A549 (cell line): ENCODE measurements at places on chromosomes 7 and 10. TPM values are rescaled to one million over a fixed set of nuclear protein-coding genes. Genes with fewer than 3 reads are reported as not detected.

- DNase-seq: peak; percentile 33
Observed at GRCh38 chr7:47538846-47539311, 43.0 kb downstream of the TNS3 start.

ENTPD1 gene
- 0.05 to 0.08 TPM (median 0.07 TPM) in 3 replicates for polyA plus RNA-seq

DNA sequence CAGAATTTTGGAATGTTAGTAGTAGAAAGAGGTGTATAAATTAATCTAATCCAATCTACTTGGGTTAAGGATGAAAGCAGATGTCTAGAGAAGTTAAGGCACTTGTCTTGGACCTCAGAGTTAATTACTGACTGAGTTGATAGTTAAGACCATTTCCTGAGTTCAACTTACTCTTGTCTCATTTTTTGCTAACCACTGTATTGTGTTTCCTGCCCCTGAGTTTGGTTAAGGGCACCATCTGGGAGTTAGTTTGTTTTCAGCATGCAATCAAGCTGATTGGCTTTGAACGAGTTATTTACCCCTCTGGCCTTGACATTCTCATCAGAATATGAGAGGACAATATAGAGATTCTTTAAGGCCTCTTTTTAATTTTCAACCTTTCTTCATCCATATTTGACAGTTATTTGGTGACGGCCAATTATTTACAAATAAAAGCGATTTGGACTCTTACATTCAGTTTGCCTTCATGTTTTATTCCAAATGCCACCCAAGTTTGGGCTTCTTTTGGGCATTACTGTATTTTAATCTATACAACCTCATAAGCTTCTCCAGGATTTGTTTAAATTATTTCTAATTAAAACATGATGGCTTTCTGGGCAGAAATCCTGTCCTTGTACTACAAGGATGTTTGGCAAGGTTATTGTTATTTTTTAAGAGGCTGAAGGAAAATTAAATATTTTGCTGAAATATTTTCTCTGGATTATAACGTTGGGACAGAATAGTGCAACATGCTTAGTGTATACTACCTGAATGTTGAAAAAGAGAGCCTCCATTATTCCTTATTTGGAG is 225.0 kb downstream of the CACNB2 start:
- DNase-seq: no peak

DNA sequence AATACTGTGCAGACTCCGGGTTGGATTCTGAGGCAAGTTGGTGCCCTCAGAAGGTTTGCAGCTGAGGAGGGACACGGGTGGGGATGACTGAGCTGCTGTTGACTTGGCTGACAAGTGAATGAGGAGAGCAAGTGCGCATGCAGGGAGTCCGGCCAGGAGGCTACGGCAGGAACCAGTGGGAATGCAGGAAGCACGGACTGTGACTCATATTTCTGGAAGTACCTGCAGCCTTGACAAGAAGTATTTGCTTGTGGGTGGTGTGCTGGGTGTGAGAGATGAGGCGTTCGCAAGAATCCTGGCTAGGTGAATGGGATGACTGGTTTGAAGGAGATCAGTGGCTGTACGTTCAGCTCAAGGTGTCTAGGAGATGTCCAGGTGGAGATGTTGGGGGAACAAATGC is 30.8 kb upstream of the FXYD4 start:
- peak; percentile 89 for DNase-seq

PNLIP gene
- not detected in 3 replicates for polyA plus RNA-seq

SLC39A12 gene
- not detected in 3 replicates for polyA plus RNA-seq

AGMO gene
- polyA plus RNA-seq: 1.9 to 3.2 TPM (median 2.6 TPM) in 3 replicates

ENKUR gene
- polyA plus RNA-seq: 0.28 to 0.30 TPM (median 0.30 TPM) in 3 replicates

NPY gene
- polyA plus RNA-seq: not detected in 3 replicates

DNA sequence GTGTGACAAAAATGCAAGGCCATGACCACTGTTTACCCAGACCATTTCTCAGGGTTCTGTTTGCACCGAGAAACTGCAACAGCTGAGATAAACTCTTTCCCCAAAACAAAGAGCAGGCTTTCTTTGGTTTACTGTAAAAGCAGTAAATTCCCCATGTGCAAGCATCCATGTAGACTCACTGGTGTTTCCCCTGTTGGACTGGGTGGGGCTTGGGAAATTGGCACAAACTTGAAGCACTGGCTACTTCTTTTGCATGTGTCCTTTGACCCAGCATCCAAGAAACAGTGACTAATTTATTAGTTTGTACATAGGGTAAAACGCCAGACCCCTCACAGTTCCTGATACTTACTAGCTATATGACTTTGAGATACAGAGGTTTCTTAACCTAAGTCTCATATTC is 12.3 kb downstream of the IQUB start:
- DNase-seq: no peak

DNA sequence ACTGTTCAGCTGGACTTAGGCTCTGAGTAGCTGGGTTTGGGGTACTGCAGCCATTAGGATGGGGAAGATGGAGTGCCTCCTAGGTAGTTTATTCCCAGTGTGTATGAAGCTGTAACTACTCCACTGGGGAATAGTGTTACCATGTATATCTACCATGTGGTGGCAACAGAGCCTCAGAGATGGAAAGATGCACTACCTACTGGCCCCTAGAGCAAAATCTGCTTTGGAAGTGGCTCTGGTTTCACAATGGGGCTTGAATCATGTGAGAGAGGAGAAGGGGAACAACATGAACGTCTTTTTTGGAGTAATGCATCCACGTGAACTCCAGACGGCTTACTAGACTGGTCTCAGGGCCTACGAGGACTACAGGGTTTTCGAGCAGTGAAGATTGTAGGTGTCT is 167.3 kb downstream of the CALCR start:
- DNase-seq: no peak

- no peak for DNase-seq
Observed at GRCh38 chr10:71715026-71715425, 4.6 kb downstream of the C10orf105 start.

DNA sequence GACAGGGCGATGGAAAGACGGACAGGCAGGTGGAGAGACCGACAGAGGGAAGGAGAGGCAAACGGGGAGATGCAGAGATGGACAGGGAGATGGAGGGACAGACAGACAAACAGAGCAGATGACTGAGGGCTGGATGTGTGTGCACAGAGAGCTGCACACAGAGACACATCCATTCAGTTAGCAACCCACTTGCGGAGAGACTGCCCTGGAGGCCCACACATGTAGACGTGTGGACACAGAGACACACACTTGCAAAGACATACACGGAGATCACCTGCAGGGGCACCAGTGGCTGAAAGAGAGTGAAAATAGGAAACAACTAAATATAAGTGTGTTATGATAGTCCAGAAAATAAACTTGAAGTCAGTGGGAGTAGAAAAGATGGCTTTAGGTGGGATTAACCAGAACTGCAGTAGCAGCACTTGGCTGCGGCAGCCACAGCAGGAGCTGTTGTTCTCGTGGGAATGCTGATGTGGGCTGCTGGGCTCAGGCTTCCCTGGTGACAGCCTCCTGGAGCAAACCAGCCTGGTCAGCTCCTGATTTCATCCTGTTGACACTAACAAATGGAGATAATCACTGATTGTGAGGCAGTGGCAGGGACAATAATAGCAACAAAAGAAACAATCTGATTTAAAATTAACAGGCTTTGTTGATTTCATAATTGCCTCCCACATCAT is 134.1 kb downstream of the CCNY start:
- DNase-seq: no peak

DNA sequence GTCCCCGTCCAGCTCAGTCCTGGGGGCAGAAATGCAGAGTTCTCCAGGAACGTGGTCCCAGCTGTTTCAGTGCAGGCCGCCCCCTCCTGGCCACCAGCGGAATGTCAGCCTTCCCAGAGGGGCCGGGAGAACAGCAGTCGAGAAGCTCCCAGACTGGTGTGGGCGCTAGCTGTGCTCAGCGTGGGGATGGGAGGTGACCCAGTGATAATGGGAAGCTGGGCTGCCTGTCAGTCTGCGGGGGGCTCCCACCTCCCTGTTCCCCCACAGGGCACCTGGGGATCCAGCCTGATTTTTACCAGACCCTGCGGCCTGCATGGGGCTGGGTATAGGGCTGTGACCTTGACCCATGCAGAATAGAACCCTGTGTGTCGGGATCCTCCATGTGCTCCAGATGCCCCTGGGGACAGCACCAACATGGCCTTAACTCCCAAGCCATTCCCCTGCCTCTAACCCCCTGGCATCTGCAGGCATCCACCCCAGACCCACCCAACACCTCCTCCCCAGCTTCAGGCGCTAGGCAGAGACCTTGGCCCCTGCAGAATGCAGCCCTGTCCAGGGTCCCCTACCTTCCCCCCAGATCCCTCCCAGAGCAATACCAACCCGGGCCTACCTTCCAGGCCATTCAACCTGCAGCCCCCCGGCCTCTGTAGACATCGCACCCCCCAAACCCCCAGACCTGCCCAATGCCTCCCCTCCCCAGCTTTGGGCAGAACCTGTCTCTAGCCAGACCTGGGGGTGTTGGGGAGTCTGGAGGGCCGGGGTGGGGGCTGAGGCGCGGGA is 880 bp upstream of the ELN start:
- peak; percentile 75 for DNase-seq

- no peak for DNase-seq
Observed at GRCh38 chr7:18330548-18330947, 165.0 kb upstream of the HDAC9 start.

DNA sequence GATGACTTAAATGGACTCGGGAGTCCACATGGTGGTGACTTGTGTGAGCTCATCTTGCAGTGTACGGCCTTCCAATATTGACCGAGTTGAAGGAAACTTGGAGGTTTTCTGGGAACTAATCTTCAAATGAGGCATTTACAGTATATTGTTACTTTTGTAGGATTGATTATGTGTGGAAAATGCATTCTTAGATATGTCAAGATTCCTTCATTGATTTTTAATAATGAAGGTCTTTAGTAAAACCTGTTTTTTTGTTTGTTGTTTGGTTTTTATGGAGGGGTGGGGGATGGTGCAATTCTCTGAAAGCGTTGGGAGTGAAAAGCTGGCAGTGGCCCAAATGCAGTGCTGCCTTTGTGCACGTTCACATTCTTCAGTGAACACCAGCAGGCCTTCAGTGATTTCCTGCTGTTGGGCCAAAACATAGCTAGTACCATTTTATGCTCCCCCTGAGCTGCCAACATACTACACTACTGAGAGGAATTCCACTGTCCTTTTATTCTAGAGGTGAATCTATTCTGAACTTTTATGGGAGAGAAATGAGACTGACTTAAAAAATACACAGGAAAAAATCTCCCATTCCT is 50.4 kb downstream of the CCNY start:
- no peak for DNase-seq

ACBD7 gene
- polyA plus RNA-seq: 1.2 to 1.6 TPM (median 1.5 TPM) in 3 replicates

- no peak for DNase-seq
Observed at GRCh38 chr7:98217623-98218582, 6.7 kb downstream of the BHLHA15 start.

ZPBP gene
- polyA plus RNA-seq: not detected in 3 replicates

DNA sequence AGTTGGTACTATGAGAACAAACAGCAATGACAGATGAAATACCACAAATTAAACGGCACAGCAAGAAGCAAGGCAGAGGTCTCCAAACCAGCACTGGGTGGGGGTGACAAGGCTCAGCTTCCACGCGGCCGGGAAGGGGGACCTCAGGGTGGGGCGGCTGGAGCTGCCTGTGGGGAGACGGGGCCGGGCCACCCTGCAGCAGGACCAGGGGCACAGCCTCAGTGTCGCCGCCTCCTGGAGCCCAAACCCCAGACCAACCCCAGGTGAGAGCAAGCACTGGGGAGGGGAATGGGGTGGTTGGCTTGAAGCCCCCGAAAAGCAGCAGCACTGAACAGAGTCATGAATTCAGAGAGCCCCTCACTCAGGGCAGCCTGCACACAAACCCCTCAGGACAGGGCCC is 49.3 kb upstream of the PRKAR1B start:
- DNase-seq: no peak

- no peak for DNase-seq
Observed at GRCh38 chr7:22985436-22985835, 28.5 kb downstream of the HYCC1 start.

FFAR4 gene
- polyA plus RNA-seq: 0.15 to 0.29 TPM (median 0.17 TPM) in 3 replicates

HOXA11 gene
- 0.59 to 0.84 TPM (median 0.61 TPM) in 3 replicates for polyA plus RNA-seq

- peak; percentile 100 for DNase-seq
Observed at GRCh38 chr7:134432296-134433152, 26.4 kb downstream of the AKR1B1 start.

- DNase-seq: no peak
Observed at GRCh38 chr10:11604865-11605650, 6.4 kb downstream of the USP6NL start.

IFRD1 gene
- 38.8 to 42.7 TPM (median 40.2 TPM) in 3 replicates for polyA plus RNA-seq

GRCh38 chr10:58820861-58821751 is 308.4 kb downstream of the BICC1 start:
- no peak for DNase-seq

IFIT3 gene
- polyA plus RNA-seq: 2.1 to 2.4 TPM (median 2.2 TPM) in 3 replicates

PRSS1 gene
- not detected in 3 replicates for polyA plus RNA-seq

PRKAR1B gene
- polyA plus RNA-seq: 32.0 to 35.7 TPM (median 33.7 TPM) in 3 replicates

FZD1 gene
- 1.2 to 1.4 TPM (median 1.2 TPM) in 3 replicates for polyA plus RNA-seq

LMBR1 gene
- 40.3 to 42.9 TPM (median 42.3 TPM) in 3 replicates for polyA plus RNA-seq

- DNase-seq: no peak
Observed at GRCh38 chr7:114295522-114295921, 119.1 kb upstream of the FOXP2 start.

HSPA12A gene
- 16.7 to 17.8 TPM (median 16.9 TPM) in 3 replicates for polyA plus RNA-seq

LLCFC1 gene
- not detected in 3 replicates for polyA plus RNA-seq

DNA sequence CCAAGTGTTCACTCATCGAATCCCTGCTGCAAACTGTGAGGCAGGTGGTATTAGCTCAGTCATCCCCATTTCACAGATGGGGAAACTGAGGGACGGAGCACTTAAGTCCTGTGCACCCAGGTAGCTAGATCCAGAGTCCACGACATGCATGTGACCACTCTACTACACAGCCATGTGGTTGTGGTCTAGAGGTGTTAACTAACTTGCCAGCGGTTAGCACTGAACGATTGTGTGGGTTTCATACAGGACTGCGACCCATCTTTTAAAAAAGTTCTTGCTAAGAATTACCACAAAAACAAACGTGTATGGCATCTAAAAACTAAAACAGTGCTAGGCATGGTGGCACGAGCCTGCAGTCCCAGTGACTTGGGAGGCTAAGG is 16.1 kb upstream of the ABCC2 start:
- DNase-seq: no peak

- no peak for DNase-seq
Observed at GRCh38 chr7:150994141-150994837, 3.5 kb downstream of the NOS3 start.

DNA sequence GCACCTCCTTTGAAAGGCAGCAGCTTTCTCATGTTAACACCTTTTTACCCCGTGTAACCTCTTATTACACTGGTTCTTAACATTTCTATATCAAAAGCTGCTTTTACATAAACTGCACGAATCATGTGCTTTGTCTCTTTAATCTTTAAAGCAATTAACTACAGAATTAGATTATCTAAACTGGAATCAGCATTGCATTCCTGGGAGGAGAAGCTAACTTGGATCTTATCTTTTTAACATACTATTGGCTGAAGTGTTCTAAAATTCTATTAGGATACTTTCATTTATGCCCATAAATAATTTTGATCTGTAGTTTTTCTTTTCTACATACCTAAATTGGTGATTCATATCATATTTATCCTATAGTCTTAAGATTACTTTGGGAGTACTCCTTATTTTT is 428.4 kb upstream of the IGFBP3 start:
- DNase-seq: no peak
